OCI-LY7 (cell line): ENCODE measurements at places on chromosomes 11 and 22.

- no peak for DNase-seq
Observed at GRCh38 chr22:20650294-20651207, 123.4 kb upstream of the SERPIND1 start.

DNA sequence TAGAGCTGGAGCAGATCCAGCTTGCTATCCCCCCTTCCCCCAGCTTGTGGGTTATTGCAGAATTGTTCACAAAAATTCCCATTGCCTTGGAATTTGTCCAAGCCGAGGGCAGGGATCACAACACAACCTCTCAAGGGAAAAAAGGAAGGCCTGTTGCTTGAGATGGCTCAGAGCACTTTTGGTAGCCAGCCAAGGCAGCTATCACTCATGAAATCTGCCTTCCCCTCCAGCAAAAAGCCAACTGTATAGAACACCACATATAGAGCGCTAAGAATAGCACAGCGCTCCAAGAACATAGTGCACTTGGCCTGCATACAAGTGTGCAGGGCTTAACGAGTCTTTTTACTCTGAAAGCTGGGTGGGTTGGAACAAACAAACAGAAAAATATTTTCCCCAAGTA lies 46.2 kb downstream of the FAM83F start:
- DNase-seq = no peak

DNA sequence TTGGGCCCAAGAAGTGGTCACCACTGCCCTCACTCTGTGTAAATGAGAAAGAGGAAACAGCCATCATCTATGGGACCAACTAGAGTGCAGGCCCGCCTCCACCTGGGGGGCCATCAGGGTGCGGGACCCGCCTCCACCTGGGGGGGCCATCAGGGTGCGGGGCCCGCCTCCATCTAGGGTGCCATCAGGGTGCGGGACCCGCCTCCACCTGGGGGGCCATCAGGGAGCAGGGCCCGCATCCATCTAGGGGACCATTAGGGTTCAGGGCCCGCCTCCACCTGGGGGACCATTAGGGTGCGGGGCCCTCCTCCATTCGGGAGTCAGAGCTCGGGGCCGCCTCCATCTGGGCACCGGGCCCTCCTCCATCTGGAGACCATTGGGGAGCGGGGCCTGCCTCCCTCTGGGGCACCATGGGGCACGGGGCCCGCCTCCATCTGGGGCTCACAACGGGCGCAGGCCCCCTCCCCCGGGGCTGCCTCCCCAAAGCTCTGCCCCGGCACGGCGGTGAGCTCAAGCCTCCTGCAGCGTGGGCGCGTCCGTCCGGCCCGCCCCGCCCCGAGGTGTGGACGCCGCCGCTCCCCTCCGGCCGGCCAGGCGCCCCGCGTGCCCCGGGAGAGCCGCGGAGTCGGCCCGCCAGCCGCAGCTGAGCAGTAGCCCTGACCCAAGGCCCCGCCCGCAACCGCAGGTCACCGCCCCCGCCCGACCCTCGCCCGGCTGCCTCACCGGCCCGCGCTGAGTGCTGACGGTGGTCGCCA lies 512 bp downstream of the TOLLIP start:
- no peak for DNase-seq

- DNase-seq = peak; percentile 56
Observed at GRCh38 chr22:23315341-23315917, 135.1 kb downstream of the BCR start.

GRCh38 chr11:70854901-70855556 lies 397.3 kb downstream of the SHANK2 start:
- no peak for DNase-seq

GRCh38 chr11:113538451-113539412 lies 63.5 kb upstream of the DRD2 start:
- no peak for DNase-seq
